Daoy (cell line): ENCODE measurements at places on chromosomes 1 and 21.
A peak's percentile ranks its signal among the peaks of the same experiment; 100 is the strongest.

DNA sequence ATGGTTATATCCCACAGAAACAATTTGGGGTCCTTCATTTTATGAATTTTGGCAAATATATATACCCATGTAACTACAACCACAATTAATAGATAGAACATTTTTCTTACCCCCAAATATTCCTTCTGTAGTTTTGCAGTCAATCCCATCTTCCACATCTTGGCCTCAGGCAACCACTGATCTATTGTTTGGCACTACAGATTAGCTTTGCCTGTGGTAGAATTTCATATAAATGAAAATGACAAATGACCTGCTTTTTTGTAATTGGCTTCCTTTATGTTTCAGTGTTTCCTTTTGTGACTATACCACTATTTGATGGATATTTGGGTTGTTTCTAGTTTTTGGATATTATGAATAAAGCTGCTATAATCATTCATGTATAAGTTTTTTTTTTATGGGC is 91.5 kb downstream of the MAST2 start:
- DNase-seq: no peak

- DNase-seq: peak; percentile 55
Measured at GRCh38 chr1:113998361-113998760, 19.1 kb downstream of the OLFML3 start.

DNA sequence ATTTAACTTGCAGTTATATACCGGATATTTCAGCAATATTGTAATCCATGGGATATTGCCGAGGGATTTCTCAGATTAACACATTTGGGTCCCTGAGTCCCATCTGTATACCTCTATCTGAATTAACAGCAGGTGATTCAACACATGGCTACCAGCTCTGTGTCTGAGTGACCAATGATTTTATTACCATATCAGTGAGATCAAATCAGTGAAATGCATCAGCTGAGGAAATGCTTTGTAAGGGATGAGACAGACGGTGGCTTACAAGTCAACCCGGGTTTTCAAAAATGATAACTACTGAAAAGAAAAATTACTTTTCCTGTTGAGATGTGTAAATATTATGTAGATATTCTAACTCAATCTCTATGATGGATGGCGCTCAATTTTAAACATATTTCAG is 504.1 kb upstream of the PKN2 start:
- no peak for DNase-seq

DNA sequence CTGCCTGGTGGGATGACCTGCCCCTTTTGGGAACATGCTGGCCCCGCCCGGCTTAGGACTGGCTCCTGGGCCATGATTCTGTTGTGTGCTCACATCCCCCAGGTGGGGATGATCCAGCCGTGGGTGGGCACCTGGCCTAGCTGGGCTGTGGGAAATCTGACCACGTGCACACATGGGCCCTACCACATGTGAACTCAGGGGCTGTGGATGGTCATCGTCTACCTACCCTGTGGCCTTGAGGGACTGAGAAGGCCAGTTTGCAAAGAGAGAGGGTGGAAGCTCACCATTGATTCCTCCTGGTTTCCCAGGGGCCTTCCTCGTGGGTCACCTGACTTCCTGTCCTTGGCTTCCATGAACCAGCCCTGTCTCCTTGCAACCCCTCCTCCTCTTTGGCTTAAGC is 19.4 kb upstream of the PCP4 start:
- DNase-seq: no peak

DNA sequence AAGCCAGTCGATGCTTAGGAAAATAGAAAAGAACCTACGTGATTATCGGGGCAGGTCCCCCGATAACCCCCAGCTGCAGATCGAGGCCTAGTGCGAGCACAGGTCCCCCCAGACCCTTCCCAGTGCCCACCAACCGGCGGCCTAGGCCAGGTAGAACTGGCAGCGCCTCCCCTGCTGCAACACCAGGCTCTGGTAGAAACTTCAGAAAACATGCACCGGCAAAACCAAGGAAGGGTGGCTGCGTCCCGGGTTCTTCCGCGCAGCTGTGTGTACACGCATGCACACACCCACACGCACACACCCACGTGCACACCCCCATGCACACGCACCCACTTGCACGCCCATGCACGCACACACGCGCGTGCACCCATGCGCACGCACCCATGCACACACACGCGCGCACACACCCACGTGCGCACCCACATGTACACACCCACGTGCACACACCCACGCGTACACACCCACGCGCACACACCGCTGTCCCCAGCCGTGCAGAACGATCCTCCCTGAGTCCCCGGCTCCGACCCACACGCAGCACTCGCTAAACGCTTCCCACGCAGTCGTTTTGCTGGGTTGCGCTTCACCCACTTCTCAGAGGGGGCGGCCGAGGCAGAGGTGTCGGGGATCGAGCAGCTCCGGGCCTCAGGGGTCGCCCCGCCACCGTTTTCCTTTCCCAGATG is 5.2 kb downstream of the TSPEAR start:
- DNase-seq: no peak

GRCh38 chr1:43963890-43964289 is 5.9 kb upstream of the DPH2 start:
- DNase-seq: no peak

- DNase-seq: no peak
Measured at GRCh38 chr1:117636637-117637425, 31.0 kb downstream of the TENT5C start.

DNA sequence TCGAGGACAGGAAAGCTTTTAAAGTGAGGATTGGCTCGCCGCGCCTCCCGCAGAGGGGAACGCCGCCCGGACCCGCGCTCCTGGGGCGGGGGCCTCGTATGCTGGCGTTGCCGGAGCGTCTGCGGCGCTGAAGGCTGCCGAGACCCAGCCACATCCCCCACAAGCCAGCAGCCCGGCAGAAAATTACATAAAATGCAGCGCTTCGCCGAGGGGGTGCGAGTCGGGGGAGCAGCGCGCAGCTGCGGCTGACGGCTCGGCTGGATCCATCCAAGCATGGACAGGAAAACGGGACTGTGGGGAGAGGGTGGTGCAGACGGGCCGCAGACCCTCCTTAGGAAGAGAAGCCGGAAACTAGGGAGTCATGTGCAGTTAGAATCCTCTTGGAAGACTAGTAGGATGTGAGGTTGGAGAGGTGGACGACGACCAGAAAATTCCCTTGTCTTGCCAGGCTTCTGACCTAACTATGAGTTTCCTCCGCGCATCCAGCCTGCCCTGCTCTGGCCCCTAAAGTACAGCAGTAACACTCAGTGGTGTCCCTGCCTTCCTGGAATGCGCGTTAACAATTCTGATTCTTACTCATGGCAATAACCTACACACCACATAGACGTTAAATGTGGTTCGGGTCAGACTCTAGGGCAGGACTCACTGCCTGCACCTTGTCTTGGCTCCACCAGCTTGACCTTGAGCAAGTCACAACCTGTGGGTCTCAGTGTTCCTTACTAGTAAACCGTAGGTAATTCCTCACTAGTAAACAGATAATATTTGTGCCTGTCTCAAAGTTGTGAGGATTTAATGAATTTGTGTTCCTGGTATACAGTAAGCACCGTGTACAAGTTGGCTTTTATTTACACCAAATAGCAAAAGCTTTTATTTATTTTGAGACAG is 953 bp upstream of the BRWD1 start:
- peak; percentile 67 for DNase-seq

- no peak for DNase-seq
Measured at GRCh38 chr21:32184065-32184464, 94.8 kb downstream of the MIS18A start.

- DNase-seq: peak; percentile 89
Measured at GRCh38 chr1:192559115-192560006, 16.2 kb upstream of the RGS1 start.
